ENCODE measurements at places on chromosomes 5 and 9. TPM values are rescaled to one million over a fixed set of nuclear protein-coding genes. Genes with fewer than 3 reads are reported as not detected.

DNA sequence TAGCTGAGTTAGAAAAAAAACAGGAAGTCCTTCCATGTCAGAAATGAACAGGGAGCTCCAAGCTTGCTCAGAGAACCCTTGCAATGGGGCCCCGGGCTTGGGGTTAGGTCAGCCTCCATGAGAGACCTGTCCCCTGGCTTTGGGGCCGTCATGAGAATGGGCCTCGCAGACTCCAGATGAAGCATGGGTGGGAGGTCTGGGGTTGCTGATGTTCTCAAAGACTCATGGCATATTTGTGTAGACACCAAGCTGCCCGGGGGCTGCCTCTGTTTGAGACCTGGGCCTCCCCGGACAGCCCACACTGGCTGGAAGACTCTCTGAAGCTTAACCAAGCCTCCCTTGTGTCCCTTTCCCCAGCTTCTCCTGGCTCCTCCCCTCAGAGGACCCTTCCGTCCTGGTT, 186.3 kb downstream of the IRX2 start:
- no peak for DNase-seq

GRCh38 chr5:96714951-96715451, 52.8 kb downstream of the CAST start:
- no peak for DNase-seq

MEIKIN gene
- total RNA-seq = 0.17 TPM

DNA sequence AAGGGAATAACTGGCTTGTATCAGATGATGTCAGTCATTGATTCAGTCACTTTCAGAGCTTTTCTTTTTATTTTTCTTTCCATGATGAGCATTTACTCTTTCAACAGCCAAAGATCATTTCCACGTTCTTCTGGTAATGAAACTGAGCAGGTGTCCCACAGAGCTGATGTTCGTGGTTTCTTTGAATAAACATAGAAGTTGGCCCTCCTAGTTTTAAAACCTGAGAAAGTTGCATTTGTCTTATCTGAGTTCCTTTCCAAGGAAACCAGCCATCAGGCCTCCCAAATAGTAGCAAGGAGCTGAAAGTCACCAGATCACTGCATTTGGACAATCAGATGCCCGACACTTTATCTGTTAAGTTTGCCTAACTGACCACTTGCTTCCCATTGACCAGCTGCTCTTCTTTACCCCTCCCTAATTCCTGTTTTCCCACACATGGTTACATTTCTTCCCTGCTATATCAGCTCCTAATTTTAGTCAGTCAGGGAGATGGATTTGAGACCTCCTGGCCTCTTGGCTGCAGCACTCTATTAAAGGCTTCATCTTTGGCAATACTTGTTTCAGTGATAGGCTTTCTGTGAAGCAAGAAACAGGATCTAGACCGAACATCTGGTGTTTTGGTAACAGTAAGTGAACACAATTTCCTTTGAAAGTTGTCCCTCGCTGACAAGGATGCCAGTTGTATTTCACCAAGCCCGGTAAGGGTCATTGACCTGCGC, 420.8 kb downstream of the CHSY3 start:
- DNase-seq = no peak

- no peak for DNase-seq
Observed at GRCh38 chr5:72628771-72629371, 121.7 kb upstream of the ZNF366 start.

GRCh38 chr5:32265902-32266301, 46.8 kb downstream of the MTMR12 start:
- no peak for DNase-seq

DNA sequence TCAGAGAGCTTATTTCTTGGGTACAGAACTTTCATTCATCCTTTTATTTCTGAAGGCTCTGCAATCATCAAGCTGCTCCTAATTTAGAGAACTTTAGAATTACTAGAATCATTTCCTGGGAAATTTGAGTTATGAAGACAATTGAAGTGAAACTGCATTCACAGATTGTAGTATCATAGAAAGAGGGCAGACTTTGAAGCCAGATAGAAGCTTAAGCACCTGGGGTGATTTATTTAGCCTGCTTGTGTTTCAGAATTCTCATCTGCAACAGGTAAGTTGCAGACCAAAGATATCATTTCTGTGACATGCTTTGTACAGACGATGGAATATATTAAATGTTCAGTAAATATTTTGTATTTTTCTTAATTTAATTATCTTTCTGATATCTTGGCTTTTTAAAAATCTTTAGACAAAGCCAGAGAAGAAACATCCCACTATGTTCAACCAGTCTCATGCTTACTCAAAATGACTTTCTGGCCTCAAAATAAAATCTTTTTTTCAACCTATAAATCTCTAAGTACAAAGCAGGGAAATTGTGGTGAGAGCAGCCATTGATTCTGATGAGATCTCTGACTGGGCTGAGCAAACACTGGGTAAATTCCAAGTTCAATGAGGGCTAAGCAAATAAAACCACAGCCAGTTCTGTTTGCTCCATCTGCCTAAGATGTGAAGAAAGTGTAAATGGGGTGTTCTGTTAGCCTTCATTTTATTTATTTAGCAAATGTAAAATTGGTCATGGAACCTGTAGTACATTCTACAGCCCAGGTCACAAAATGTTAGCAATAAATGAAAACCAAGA, 264.7 kb upstream of the CCNG1 start:
- DNase-seq = no peak

- DNase-seq = no peak
Observed at GRCh38 chr5:129958581-129958980, 54.3 kb downstream of the CHSY3 start.

DNA sequence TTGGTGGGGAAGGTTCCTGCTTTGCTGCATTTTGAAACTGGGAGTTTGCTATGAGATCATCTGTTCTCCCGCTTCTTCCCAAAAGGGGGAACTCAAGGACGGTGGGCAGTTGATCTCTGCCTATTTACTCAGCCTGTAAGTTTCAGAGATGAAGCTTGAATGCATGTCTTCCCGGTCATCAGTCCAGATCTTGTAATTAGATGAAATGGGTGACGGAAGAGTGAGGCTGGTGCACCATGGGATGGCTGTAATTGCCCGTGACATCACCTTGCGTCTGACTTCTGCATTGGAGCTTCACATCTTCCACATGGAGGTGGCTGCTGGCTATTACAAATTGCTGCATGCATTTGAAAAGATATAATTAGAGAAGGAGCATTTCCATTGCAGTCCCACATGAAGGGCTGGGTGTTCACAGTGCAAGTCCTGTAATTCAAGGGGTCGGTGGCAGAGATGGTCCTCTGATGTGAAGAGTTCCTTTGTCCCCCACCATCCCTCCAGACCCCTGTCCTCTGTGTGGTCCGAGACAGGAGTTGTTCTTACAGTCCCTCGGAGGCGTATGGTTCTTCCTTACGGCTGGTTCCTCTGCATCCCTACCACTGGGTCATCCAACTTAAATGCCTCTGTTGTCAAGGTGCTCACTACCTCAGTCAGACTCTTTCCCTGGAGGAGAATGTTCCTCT, 72.9 kb downstream of the ZNF618 start:
- DNase-seq = no peak

DNA sequence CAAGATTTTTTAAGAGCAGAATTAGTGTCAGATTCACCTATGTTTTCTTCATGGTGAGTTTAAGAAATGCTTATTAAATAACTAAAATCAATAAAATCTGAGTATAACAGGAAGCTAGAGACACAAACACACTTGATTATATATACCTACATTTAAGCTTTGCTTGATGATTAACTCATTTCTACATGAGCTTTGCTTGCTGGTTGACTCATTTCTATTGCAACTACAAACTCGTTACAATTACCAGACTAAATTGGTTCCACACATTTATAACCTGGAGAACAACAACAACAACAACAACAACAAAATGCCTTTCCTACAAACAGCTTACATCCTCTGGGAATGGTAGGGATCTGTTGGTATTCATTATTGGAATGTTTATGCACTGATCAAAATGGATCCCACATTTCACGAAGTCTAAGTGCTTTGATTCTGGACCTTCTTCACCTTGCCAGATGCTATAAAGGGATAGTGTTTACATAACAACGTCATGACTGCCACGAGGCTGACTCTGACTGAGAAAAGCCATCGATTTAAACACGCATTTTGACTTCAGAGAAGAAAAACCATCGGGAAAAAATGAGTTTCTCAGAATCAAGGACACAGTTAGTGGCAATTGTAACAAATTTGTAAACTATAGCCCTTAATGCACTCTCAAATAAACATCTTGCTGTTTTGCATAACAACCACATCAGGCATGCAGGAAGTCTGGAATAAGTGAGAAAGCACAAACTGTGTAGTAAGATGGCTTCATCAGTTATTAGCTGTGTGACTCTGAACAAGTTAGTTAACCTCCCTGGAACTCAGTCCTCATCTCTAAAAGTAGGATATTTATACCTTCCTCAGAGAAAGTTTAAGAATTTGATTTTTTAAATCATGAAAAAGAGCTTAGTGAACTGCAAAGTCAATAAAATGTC, 49.8 kb downstream of the RASEF start:
- DNase-seq = no peak

COL15A1 gene
- 91.4 TPM for total RNA-seq

GRCh38 chr9:20557285-20557684, 65.0 kb downstream of the MLLT3 start:
- no peak for DNase-seq

GRCh38 chr5:6340100-6340499, 38.2 kb downstream of the MED10 start:
- DNase-seq = no peak

DNA sequence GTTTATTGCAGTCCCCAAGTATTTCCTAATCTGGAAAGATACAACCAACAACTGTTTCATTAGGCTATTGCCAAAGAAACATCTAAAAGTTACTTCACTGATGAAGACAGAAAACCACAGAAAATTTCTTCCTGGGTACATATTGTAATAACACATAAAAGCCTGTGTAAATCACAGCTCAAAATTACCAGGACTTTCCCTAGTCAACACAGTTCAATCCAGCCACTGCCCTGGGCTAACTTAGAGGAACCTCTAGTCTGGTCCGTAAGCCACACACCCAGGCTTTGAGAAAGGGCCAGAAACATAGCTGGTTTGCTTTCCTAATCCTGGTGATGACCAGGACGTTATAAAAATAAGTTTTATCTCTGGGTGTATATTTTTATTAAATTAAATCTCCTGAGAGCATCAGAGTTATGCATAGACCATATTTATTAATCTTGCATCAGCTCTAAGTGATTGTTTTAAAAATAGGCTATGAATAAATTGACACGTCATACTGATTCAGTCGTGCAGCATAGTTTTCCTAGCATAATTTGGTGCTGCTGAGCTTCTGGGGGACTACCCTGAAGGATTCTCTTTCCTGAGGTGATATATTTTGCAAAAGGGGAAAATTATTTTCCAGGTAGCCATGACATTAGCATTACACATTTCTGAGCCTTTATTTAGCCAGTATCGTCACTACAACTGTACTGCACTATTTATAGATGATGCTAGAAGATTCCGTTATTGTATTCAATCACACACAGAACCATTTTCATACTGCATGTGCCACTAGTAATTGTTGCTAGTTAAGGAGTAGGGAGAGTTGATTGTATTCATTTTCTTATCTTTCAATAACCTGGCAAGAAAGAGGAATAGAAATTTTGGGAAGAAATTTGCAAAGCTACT, 12.6 kb upstream of the MUSK start:
- DNase-seq = no peak

IL3 gene
- total RNA-seq = not detected

DNA sequence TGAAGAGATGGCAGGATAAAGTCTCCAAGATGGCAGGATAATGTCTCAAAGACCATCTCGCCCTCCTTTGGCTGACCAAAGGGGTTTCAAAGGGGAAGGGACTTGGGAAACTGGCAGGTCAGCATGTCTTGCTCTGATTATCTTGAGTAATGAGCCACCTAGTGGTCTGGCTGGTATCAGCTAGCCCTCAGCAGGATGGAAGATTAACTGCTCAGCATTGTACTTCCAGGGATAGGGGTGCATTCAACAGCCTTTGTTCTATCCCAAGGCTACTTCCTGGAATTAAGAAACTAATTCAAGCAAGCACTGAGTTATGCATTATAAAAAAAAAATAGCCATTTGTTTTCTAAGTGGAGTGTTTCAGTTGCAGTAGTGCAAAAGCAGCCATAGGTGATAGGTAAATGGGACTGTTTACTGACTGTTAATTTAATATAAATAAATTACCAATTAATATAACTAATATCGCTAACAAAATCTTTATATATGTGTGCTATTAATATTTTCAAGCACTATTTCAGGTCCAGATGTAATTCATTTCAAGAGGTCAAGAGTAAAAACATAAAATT, 555.5 kb downstream of the CDH9 start:
- peak; percentile 29 for DNase-seq

PCDHAC2 gene
- total RNA-seq = 27.1 TPM

DNA sequence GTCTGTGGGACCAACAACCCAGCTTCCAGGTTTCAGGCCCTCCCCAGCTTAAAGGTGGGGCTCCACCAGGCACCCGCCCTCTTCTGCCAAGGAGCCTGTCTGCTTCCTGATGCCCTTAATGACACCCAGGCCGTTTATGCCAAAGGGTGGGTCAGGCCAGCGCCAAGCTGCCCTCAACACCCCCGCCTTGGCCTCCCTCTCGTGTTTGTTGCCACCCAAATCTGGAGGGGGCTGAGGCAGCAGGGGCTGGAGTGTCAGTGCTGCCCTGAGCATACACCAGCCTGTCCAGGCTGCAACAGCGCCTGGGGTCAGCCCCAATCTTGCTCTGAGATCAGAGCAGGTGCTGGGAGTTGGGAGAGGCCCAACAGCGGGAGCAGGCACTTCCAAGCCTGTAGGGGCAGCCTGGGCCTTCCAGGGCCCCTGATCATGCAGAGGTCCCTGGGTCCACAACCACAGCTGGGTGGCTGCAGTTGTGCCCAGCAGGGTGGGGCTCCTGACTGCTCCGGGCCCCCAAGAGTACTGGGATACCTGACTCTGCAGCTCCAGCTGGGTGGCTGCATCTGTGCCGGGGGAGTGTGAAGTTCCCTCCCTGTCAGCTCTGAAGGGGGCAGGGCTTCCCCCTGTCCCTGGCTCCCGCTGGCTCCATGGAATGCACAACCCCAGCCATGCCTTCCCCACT, 34.5 kb upstream of the TYRP1 start:
- DNase-seq = no peak

DNA sequence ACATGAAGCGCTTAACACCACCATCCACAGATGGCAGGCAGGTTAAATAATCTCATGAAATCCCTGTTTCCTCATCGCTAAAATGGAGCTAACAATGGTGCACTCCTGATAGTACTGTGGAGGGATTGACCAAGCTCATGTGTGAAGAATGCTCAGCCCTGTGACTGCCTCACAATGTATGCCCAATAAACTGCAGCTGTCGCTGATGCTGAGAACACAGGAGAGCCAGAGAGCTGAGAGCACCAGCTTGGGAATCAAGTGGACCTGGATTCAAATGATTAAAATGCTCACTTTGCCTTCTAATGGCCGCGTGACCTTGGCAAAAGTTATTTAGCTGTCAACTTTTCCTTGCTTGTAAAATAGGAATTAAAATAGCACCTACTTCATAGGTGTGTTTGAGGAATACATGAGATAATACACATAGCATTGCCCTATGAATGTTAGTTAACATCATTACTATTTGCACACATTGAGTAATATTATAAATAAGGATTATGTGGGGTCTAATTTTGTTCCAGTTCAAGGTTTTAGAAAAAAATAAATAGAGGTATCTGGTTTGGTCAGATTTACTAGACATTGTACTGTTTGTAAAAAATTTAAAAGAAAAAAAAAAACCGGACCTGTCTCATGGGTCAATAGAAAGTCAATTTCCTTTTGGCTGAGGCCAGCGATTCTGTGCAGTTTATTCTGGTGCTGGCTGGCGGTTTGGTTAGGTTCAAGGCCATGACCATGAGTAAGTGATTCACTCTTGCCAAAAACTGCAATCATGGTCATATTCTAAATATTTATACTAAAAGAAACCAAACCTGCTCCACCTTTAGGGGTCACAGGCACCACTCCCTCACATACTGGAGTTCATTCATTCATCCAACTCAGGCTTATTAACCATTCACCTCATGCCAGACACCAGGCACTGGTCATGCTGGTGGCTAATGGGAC, 101.3 kb downstream of the SH3TC2 start:
- no peak for DNase-seq

- DNase-seq = no peak
Observed at GRCh38 chr5:88393042-88393441, 124.4 kb upstream of the TMEM161B start.

Measured in spinal cord (tissue), 10 donors.